ENCODE measurements at places on chromosomes 7 and 10.

DNA sequence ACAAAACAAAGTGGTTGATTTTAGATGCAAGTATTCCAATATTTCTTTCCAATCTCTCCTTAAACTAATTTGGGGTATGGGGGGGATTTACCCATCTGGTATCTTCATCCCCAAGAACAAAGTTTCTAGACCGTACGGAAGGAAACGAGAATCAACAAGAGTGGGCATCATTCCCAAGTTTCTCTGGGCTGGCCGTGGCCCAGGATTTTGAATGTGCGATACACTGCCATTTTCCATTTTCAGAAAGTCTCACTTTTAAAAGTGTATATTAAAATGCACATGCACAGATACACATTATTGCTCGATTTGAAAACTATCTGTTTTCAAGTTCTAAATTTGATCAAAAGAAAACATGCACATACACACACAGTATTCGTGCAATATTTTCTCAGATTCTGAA, 234.5 kb downstream of the CHCHD3 start:
- no peak for DNase-seq

GRCh38 chr10:45456233-45456632, 82.2 kb downstream of the ALOX5 start:
- DNase-seq: no peak

- no peak for DNase-seq
Measured at GRCh38 chr10:102741726-102742237, 2.0 kb upstream of the WBP1L start.

DNA sequence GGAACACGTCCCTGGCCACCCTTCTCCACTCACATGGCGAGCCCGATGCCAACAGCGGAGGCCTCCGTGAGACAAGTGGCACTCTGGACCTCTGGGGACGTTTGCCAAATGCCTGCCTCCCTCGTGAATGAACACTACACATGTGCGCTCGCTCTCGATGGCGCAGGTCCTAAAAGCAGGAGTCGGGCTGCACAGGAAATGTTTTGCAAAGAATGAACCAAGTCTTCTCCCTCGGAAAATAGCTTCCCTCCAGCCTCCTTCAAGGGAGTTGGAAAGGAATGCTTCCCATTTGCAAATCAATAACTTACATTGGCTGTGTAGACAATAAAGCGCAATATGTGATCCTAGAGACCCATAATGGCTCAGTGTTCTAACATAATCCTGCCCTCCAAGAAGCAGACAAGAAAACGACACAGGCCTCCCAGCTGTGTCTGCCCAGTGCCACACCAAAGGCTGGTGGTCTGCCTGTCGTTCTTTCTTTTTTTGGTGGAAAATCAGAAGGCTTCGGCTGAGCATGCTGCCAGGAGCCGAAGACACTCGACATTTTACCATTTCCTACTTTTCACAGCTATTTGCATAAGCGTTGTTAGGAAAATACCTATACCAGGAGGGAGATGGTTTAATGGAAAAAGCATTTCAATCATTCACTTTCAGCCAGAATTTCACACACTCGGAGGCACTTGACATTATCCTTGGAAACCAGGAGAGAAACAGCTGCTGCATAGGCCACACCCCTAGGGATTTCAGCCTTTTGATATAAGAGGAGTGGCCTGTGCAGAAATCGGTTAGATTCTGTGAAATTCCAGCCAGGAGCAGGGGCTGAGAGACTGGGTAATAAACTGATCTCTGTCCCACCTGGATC, 38.4 kb downstream of the ATXN7L1 start:
- DNase-seq: no peak

DNA sequence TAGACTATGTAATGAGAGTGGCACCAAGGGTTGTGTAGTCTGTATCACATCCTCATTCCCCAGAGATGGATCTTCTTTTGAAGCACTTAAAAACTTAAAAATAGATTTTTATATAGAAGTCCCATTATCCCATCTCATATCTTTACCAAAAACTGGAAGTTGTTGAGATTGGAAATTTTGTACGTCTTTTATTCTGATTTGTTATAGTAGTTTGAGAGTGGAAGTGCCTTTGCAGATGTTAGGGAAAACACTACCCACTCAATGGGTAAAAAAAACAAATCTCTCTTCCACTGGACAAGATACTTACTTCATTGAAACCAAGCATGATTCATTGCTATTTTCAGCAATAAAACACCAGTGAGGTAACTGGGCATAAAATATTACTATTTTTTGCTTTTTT, 184.4 kb downstream of the MACC1 start:
- no peak for DNase-seq

DNA sequence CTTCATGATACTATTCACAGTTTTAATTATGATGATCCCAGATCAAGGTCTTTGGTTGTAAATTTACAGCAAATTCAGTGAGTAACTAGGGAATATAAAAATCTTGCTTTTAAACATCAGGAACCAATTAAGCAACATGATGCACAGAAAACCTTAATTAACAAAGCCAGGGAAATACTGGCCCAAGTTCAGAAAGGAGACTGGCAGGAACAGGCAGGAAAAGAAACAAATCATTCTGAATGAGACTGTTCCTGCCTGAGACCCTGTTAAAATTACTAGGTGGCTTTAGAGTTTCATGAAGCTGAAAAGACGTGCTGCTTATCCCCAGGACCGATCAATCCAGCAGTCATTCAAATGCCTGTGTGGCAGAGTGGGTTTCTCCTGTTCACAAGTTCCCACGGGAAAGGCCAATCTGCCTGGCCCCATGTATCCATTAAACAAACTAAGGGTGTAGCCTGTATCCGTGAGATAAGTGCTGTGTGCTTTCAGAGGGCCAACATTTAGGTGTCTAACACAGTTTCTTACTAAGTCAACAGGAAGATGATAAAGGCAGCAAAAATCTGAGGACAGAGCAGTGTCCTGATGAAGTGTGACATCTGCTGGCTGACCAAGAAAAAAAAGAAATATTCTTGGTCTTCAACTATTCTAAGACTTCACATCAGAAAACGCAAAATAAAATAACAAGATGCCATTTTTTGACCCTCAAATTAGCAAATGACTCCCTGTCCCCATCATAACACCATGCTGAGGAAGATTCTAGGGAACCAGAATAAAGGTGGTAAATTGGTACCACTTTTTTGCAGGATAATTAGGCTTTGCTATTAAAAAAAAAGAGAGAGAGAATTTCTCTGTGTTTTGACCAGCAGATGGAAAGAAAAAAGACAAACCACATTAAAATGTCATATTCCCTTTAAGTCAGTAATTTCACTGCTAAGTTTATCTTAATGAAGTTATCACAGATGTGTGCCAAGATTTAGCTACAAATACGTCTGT, 34.2 kb downstream of the PUS7 start:
- no peak for DNase-seq

GRCh38 chr7:6501586-6502564, 49.4 kb downstream of the GRID2IP start:
- no peak for DNase-seq

DNA sequence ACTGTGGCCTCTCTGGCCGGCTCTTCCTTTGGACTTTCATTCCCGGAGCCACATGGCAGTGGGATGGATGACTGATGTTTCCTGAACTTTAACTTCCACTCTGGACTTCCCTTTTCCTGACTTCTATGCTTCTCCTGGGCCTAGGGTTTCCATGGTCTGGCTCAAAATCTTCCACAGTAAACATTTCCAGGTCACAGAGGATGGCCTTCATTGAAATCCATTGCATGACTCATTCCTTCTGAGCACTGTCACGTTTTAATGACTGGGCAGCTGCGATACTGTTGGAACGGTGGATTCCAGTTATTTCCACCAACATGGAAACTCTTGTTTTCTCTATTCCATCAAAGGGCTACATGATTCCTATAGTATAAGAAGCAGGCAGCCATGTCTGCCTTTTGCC, 24.4 kb upstream of the ZNF273 start:
- peak; percentile 1 for DNase-seq

DNA sequence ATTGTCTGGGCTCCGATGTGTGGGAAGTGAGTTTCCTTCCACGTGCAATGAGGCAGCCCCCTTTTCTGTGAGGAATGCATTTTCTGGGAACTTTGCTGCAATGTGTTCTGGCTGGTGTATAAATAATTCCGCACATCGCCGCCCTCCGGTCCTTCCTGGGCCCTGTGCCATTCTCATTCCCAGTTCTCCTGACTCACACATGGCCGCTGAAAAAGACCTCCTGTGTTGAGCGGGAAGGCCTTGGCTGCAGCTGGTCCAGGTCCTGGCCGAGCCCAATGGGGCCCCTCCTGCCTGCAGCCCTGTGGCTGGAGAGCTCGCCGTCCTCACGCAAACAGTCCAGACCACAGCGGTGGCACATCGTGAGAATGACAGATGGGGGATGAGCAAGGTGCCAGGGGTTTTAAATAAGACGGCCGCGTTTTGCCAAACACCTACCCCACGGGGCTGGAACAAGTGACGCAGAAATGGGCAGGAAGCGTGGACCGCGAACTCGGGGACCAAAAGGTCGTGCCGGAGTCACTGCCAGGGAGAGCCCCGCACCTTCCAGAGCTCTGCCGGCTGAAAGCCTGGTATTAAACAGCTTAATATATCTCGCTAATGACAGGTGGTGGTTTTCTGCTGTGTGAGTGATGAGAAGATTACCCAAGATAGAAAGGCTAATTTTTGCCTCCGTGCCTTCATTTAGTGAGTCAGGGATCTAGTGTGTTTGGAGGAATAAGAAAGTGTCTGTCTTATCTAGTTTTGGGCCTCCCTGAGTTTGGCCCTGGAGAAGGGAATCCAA, 37.0 kb downstream of the FAM20C start:
- no peak for DNase-seq

DNA sequence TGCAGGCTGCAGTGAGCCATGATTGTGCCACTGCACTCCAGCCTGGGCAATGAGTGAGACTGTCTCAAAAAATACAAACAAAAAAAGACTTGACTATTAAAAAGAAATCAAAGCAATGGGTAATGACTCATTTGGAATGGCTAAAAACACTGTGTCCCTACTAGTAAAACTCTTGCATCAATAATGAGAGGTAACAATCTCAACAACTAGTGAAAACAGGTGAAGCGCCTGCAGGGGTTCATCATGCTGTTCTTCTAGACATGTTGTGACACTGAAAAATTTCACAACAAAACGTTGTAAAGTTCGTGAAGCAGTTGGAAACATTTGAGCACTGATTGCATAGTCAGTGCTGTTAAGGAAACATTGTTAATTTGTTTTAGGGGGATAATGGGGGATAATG, 26.9 kb upstream of the SLC29A4 start:
- DNase-seq: no peak

- DNase-seq: peak; percentile 29
Measured at GRCh38 chr10:21372651-21373410, 152.7 kb downstream of the SKIDA1 start.

- no peak for DNase-seq
Measured at GRCh38 chr10:44850356-44850934, 60.7 kb upstream of the TMEM72 start.

GRCh38 chr10:87918254-87918859, 54.9 kb downstream of the PTEN start:
- no peak for DNase-seq

DNA sequence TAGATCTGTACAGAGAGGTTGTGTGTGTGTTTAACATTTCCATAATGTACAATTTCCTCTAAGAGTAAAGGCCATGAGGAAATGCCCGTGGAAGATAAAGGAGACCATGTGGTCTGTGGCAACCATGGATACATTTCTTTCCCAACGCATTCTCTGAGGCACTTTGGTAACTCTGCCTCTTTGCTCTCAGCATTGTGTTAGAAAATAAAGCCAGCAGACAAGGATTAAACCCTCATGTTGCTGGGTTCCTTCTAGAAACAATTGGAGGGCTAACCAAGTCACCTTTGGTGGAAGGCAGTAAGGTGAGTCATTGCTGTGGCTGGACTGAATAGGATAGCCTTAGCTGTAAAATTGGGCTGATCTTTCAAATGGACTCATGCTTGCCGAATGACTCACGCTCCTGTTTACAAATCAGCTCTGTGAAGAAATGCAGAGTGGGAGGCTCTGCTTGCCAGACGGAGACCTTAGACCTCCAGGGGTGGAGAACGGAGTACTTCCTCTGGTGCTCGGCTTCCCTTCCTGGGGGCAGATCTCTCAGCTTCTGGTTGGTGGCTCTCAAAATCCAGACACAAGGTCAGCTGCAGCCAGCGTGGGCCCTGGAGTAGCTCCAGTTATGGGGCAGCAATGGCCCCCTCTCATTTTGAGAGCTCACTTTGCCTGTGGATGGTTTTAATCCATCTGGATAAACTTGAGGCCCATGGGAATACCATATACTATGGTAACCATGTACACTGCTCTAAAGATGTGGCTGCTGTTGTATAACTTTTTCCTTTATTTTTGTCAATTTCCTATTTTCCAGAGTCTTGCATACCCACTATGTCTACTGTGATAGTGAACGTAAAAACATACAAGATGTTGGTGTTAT, 137.3 kb downstream of the TCF7L2 start:
- DNase-seq: no peak

DNA sequence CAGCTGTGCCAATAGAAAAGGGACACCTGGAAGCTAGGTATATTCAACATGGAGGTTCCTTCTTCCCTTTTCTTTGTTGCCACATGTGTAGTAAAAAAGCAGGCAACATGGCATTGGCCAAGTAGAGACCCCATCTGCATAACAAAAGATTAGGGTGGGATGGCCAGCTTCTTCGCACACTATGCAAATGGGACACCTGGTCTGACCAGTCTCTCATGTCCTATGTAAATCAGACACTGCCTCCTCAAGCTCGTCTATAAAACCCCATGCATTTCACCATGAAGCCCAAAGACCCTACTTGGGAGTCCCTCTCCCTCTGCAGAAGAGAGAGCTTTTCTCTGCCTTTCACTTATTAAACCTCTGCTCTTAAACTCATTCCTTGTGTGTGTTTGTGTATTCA, 53.9 kb downstream of the MYL10 start:
- no peak for DNase-seq

DNA sequence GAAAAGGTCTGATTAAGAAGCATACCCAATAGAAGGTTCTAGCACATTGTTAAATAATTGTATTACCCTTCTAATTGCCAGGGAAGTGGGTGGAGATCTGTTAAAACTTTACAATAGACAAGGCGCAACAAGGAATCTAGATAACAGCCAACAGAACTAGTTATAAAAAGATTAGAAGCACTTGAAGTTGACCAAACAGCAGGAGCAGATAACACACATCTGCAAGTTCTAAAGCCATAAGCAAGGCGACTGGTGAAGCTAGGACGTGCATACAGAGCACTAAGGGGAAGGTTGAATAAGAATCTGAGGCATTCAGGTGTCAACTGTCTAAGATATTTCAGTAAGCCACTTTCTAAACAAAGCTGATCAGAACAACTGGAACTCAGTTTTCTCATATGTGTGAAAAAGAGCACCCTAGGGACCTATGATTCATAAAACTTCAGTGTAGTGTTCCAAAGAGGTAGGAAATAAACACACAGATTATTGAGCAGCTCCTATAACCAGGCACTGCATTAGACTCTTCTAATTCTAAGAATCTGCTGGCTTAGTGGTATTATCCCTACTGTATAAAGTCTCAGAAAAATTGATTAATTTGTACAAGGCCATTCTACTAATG, 111.2 kb downstream of the SAMD9 start:
- no peak for DNase-seq

GRCh38 chr7:38448584-38449234, 175.3 kb upstream of the TARP start:
- no peak for DNase-seq

DNA sequence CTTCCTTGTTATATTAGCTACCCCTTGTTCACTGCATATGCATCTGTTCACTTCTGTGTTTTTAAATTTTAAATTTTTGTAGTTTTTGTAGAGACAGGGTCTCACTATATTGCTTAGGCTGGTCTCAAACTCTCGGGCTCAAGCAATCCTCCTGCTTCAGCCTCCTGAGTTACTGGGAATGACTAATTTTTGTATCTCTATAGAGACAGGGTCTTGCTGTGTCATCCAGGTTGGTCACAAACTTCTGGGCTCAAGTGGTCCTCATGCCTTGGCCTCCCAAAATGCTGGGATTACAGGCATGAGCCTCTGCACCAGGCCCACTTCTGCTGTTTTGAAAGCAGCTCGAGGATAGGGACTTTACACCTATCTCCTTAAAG, 64.6 kb downstream of the PRTFDC1 start:
- no peak for DNase-seq
